Left forelimb (tissue), 1 donor: ENCODE measurements at places on chromosomes 7 and 10.

GRCh38 chr10:72625276-72625607 is 637 bp downstream of the MICU1 start:
- DNase-seq = no peak

- no peak for DNase-seq
Observed at GRCh38 chr7:114949231-114949630, 27.3 kb downstream of the MDFIC start.

DNA sequence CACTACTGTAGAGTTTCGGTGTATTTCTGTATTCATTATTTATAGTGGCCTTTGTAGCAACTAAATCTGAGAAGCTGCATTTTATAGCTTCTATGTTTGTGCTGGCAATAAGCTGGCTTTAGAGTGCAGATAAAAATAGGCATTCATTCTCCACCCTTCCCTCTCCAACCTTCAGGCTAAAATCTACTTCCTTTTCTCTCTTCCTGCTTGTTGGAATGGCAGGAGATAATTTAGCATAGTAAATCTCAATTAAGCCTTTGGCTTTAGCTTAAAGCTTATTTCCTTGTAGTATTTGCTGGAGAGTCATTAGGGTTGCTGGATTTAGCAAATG is 58.5 kb downstream of the CPVL start:
- DNase-seq = no peak

DNA sequence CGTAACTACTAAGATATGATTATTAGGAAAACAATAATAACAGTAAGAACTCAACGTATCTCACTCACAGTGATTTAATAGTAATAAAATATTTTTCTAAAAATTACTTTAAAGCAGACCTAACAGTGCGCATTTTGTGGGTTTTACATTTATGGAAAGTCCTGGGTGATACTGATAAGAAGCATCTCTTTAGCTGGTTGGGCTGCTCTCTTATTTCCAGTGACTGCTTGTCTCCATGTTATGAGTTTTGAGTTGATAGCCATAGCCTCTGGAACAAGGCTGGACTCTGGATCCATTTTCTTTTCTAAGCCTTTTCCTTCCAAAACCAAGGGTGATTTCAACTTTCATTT is 29.5 kb upstream of the INHBA start:
- DNase-seq = no peak

DNA sequence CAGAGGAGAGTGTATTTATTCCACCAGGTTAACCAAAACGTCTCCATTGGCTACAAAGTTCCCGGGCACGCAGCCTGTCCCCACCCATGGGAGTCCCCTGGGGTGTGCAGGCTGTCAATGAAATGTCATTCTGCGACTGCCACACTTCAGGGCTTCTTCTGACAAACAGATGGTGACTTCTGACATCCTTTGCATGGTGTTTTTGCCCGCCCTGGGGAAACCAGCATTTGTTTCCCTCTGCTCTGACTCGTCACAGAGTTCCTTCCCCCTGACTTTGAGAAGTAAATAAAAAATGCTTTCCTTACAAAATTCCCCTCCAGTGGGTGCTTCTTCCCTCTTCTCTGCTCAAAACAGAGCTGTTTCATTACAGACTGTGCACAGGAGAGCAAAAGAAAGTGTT is 38.2 kb downstream of the TNS3 start:
- DNase-seq = no peak

GRCh38 chr7:82131215-82131614 is 312.4 kb downstream of the CACNA2D1 start:
- DNase-seq = no peak

DNA sequence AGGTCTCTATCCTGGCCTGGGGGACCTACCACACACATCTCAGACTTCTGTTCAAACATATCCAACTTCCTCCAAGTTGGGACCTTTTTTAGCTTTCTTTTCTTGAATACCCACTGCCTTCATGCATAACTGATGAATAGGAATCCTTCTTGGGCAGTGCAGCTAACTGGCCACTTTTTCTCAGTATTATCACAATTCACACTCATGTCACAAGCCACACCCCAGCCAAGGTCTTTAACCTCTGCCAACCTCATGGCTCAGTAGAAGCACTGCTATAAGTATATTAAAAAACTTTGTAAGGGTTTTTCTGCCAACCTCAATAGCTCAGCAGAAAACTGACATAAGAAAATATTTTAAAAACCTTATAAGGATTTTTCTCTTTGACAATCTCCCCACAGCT is 44.5 kb downstream of the HHEX start:
- DNase-seq = no peak

- no peak for DNase-seq
Observed at GRCh38 chr7:65832281-65832680, 40.6 kb upstream of the VKORC1L1 start.

DNA sequence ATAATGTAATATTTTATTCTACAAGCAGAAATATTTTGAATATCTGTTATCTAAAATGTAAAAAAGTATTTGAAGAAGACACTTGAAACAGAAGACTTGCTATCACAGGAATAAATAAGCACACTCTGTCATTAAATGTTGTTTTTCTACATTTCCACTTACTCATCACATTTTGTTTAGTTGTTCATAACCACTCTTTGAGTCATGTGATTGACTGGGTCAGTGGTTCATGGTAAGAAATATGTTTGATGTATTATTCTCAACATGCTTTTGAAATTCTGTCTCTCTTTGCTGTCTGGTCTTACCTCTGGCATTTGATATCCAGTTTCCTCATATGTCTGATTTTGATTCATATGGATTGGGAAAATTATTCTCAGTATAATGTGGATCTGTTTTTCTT is 171.8 kb downstream of the SUGCT start:
- no peak for DNase-seq

- no peak for DNase-seq
Observed at GRCh38 chr7:107244613-107245012, 75.8 kb downstream of the HBP1 start.

GRCh38 chr10:86945361-86946212 is 11.8 kb downstream of the MMRN2 start:
- DNase-seq = no peak

DNA sequence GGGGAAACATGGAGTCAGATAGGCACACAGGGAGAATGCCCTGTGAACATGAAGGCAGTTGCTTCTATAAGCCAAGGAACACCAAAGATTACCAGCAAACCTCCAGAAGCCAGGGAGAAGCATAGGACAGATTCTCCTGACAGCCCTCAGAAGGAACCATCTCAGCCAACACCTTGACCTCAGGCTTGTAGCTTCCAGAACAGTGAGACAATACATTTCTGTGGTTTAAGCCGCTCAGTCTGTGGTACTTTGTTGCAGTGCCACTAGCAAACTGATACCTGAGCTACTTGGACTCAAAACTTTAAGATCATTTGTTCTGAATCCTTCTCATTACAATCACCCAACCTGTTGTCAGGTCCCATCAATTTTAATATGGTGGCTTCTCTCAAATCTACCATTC is 31.2 kb downstream of the ABLIM1 start:
- no peak for DNase-seq

DNA sequence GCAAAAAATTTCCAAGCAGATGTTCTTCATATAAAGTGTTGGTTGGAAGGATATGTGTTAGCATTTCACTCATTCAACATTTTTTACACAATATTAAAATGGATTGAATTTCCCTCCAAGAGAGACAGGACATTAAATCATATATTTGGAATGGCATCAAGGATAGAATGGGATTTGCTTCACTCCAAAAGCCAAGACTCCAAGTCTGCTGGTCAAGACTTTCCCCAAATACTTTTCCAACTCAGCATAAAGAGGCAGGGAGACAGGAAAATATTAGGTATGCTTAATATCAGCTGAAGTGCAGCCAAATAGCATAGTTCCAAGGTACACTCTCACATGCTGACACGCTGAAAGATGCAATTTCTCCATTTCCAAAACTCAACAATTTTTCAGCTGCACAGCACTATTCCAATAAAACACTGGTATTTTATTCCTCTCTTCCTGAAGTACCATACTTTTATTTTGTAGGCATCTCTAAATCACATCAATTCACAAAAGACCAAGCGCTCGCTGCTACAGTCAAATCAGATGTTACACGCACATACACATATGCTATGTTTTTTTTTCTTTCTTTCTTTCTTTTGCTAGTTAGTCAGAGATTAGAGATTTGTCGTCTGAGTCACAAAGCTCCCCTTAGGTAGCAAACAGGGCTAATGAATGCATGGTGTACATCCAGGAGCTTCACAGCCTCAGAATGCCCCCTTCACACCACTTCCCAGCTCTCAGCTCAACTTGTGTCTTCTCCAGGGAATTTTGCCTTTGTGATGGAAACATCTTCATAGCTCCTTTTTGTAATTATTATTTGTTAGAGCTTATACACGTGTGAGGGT is 1033.8 kb upstream of the AUTS2 start:
- no peak for DNase-seq

- no peak for DNase-seq
Observed at GRCh38 chr10:58813573-58813972, 300.9 kb downstream of the BICC1 start.

- DNase-seq = no peak
Observed at GRCh38 chr7:40330408-40330807, 195.6 kb downstream of the SUGCT start.

DNA sequence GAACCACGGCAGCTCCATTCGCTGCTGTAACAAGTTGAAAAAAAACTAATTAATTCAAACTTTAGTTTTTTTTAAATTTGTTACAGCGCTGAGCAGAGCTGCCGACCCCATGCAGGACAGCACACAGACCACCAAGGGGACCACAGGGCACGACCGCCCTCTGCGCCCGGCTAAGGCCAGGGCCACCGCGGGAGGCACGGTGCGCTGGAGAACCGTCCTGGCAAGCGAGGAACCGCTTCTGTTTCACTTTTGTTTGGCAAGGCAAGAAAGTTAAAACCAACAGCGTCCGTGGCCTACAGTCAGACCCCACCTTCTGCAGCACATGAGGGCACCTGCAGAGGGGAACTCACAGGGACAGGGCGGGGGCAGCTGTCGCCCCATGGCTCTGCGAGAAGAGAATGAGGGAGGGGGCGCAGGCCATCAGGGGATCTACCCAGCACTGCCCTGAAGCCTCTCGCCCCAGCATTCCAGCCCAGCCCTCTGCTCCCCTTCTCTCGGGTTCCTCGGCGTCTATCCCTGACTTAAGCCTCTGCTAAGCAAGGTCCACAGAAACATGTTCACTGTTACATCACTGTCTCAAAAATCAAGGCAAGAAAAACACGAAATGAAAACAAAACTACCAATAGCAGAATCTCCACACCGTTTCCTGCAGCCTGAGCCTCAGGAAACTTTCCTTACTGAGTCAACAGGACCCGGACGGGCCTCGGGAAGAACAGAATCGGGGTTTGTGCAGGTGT is 204.4 kb downstream of the DIP2C start:
- peak; percentile 66 for DNase-seq

GRCh38 chr7:45267262-45267661 is 109.7 kb downstream of the RAMP3 start:
- no peak for DNase-seq

DNA sequence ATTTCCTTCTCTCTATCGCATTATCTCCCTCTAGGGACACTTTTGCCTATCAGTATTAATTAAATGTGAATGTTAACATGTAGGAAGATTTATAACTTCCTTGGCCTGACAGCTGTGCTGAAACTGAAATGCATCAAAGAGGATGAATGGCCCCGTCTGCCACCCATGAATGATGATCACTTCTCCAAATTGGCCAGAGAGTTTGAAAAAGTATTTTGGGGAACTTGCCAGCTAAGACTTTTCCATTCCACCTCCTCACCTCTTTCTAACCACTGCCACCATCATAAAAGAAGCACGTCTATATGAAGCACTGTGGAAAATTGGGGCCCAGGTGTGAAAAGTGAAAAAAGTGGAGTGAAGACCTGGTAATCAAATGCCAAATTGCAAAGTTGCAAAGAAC is 25.4 kb upstream of the ST8SIA6 start:
- DNase-seq = no peak

DNA sequence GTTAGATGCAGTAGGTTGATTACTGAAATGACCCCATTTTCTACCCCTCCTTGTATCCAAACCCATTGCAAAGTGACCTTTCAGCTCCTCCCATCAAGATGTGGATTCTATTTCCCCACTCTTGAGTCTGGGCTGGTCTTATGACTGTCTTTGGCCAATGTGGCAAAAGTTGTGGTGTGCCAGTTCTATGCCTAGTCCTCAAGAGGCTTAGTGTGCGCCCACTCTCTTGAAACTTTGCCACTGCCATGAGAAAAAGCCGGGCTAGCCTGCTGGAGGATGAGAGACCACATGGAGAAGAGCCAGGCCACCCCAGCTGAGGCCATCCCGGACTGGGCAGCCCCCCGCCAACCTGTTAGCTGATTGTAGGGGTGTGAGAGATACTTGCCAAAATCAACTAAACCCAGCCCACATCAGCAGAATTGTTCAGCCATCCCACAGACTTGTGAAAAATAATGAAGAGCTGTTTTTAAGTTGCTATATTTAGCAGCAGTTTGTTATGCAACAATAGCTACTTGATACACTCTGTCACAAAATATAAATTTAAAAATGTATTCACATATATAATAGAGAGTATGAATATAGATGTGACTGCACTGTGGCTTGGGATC is 131.0 kb upstream of the PALS2 start:
- no peak for DNase-seq

DNA sequence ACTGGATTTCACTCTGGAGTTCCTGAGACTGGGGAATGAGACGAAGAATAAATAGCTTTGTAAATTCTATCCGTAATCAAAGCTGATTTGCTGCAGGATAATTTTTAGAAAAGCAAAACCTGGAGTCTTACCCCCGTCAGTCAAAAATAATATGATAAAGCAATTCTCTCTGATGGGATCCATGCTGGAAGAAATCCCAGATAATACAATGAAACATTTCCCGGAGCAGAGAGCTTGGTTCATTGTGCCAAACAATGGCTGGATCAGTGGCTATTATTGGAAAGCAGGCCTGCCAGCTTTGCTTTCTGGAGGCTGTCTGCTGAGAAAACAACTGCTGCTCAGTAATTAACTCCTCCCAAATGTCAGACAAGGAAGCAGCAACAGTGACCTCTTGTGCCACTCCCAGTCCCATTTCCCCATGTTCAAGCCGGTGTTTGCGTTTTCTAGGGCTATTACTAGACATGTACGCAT is 609.4 kb upstream of the PCDH15 start:
- peak; percentile 52 for DNase-seq

- DNase-seq = no peak
Observed at GRCh38 chr10:75402486-75403143, 1.1 kb upstream of the ZNF503 start.

DNA sequence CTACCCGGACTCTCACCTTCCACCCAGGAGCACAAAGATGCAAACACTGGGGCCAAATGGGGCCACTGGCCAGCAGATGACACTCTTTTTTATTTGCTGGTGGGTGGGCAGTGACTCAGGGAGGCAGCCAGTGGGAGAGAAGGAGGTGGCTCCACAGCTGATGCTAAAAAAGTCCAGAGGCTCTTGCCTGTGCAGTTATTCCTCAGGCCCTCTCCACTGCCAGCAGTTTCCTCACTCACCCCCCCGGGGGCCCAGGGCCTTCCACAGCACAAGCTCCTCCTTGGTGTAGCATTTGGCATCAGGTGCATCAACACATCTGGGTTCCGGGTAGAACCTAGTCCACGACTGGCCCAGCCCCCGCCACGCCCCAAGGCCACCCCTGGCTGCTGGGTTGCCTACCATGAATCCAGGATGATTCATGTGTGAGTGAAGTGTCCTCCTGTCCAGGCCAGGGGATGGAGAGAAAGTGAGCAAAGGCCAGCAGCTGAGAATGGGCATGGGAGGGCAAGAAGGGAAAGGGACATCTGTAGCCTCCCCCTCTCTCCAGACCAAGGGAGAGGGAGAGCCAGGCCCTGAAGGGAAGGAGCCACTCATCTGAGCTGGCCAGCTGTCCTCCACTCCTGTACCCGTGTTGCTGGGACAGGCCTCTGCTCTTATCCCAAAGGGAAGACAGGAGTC is 1.7 kb upstream of the KCNH2 start:
- DNase-seq = no peak
